Lung (tissue), 17 donors: ENCODE measurements at places on chromosomes 2 and 18. TPM values are rescaled to one million over a fixed set of nuclear protein-coding genes. Genes with fewer than 3 reads are reported as not detected.

GRCh38 chr2:85756822-85757435 is 3.1 kb downstream of the ATOH8 start:
- DNase-seq = no peak

DNA sequence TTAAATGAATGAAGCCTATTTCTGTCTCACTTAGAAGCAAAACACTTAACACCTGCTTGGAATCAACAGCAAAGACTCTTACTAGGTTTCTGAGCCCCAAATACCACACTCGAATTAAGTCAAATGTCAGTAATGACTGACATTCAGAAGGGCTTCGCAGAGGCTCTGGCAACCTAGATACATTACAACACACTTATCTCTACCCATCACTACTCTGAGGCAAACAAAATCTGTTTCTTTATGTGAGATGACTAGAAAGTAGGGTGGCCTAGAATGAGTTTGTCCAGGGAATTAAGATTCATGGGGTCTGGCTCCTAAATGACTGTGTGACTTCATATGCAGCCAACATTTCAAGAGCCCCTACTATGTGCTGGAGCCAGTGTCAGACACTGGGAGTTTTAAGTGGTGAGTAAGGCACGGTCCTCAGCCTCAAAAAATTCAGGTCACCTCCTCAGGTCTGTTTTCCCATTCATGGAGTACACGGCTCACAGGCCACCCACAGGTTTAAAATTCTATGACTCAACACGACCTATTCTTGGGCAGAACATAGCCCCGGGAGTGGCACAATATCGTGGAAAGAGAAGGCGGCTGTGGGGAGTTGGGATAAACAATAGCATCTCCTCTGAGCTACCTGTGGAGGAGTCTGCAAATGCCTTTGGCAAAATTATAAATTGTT is 150.3 kb upstream of the ZFP36L2 start:
- no peak for DNase-seq

DNA sequence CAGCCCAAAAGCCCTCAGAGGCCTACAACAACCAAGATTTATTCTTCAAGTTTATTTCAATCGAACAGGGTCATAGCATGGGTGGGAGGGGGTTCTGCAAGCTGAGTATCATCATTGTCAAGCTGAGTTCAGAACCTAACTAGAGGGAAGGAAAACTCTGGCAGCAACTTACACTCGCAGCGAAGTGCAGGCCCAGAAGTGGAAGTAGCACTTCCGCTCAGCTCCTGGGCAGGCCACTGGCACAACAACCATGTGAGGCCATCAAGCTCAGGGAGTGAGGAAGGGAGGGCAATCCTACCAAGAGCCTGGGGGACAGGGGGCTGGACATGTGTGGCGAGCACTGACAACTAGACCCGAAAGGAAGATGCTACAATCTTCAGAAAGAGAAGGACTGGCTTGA is 4.8 kb downstream of the UXS1 start:
- DNase-seq = no peak

- DNase-seq = no peak
Measured at GRCh38 chr2:225452677-225453076, 53.2 kb downstream of the NYAP2 start.

DNA sequence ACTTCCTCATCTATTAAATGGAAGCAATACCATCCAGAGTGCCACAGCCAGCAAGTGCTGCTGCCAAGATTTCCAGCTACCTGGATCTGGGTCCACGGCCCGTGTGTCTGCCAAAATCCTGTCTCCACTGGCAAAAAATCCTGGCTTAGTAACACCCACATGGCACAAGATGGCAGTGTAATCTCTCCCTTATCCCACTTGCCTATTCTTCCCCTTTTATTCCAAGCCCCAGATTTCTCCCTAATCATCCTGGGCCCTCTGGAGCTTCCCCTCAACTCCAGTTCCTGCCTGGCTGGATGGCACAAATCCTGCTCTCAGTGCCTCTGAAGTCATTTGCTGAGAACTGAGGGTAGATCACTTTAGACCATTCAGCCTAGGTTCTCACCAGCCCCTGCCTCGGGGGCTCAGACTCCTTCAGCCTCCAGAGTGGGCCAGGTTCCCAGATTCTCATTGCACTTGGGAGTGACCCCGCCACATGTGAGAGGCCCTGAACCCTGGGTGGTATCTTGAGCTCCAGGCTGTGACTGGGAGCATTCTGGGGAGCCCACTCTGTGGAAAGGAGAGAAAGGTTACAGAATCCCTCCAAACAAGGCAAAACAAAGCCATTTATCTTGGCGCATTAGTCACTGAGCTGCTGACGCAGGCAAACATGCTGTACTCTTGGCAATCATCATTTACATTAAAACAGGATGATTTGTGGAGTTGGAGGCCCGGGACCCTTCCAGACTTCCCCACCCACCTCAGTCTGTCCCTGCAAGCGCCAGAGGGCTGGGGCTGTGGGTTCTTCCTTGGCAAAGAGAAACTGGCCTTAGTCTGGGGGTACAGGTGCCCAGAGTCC is 325.8 kb downstream of the DYSF start:
- DNase-seq = peak; percentile 48

DNA sequence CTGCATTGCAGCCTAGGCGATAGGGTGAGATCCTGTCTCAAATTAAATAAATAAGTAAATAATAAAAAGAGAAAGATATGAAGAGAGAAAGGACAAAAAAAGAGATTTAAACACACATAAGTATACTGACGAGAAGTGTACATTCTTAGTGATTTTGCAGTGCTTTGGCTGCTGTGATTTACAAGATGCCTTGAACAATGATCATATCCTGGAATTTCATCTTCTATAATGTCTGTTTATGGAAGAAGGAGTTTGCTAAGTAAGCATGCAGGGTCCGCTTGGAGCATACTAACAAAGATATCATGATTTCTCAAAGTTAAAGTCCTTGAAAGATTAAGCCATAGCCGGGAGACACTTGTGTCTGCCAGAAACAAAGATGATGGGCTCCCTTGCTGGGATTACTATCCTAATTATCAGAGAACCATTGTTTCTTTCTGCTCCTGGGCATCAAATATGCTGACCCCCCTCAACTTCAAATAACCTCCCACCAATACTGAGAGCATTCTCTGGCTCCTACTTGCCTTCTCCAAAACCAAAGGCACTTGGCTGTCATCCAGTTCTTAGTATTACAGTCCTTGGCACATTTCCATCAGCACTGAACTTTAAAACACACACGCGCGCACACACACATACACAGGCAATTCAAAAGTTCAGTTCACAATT is 47.5 kb upstream of the STAM2 start:
- DNase-seq = peak; percentile 99

- no peak for DNase-seq
Measured at GRCh38 chr2:8477552-8478470, 204.0 kb upstream of the ID2 start.

GRCh38 chr2:151422917-151423439 is 13.3 kb downstream of the RIF1 start:
- DNase-seq = no peak

- DNase-seq = no peak
Measured at GRCh38 chr2:54088719-54089118, 26.7 kb upstream of the ACYP2 start.

DNA sequence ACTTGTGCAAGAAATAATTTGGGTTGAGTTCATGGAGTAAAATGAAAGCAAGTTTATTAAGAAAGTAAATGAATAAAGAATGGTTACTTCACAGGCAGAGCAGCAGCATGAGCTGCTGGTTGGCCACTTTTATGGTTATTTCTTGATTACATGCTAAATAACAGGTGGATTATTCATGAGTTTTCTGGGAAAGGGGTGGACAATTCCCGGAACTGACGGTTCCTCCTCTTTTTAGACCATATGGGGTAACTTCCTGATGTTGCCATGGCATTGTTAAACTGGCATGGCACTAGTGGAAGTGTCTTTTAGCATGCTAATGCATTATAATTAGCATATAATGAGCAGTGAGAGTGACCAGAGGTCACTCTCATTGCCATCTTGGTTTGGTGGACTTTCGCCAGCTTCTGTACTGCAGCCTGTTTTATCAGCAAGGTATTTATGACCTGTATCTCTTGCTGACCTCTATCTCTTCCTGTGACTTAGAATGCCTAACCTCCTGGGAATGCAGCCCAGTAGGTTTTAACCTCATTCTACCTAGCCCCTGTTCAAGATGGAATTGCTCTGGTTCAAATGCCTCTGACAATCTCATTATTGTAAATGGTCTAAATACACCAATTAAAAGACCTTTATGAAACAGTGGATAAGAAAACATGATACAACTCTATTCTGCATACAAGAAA is 114.1 kb upstream of the FIGN start:
- DNase-seq = no peak

GRCh38 chr2:139055202-139055601 is 275.0 kb upstream of the NXPH2 start:
- no peak for DNase-seq

DNA sequence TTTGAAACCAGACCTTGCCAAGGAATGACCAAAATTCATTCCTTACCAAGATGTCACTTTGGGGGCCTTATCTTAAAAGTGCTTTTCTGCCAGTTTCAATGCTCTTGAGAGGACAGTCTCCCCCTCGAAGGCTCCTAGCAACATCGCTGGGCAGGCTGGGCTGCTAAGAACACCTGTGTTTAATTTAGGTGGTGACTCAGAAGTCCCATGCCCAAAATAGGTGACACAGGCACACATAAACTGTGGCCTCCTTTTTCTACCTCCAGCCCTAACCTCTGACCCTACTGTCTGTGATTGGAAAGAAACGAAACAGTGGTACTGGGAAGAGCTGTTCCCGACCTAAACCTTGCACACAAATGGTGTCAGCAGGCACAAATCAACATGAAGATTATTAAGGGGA is 28.7 kb upstream of the ROCK2 start:
- DNase-seq = no peak

- DNase-seq = no peak
Measured at GRCh38 chr2:74957886-74958273, 563 bp upstream of the POLE4 start.

GRCh38 chr2:134592377-134592776 is 126.4 kb downstream of the TMEM163 start:
- DNase-seq = no peak

GRCh38 chr2:8168876-8169424 is 512.9 kb upstream of the ID2 start:
- no peak for DNase-seq

DNA sequence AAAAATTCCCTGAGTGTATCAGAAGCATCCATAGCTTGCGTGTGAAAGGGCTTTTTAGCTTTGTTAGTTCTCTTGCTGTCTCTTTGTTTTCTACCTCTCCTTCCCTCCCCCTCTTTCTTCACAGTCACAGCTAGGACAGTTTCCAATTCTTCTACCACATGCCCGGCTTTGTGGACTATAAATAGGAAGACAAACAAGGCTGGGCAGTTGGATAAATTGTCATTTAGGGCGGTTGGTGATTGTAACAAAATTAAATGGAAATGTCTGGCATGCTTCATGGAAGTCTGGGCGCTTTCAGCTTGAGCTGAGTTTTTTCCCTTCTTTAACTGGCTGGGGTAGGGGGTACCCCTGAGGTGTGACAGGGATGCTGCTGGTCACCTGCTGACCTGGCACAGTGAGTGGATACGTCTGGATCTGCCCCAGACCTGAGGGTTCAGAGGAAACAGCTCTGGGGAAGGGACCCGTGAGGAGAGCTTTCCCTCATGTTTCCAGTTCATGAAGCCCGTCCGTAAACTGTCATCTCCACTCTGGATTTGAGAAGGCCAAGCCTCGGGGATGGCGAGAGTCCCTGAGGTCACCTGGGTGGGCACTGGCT is 29.0 kb upstream of the GIGYF2 start:
- no peak for DNase-seq

DNA sequence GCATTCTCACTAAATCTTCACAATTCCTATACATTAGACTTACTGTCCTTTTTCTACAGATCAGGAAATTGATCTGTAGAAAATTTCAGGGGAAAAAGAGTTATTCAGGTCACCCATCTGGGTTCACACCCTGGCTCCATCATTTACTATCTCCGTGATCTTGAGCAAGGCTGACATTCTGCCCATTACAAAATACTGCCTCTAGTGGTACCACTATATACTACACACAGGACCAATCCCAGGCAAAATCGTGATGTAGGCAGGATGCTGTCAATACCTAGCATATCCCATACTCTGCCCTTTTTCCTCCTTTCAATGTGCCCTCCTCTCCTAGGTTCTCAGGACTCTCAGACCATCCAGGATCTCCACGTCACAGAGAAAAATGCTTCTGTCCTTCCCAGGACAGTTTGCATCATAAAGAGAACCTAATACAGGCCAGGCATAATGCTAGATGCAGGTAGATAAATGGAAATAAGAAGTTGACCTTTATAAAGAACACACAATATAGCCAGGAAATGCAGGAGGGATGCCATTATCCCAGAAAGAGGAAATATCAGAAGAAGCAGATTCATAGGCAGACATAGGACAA is 101.9 kb downstream of the CDH20 start:
- DNase-seq = no peak

DNA sequence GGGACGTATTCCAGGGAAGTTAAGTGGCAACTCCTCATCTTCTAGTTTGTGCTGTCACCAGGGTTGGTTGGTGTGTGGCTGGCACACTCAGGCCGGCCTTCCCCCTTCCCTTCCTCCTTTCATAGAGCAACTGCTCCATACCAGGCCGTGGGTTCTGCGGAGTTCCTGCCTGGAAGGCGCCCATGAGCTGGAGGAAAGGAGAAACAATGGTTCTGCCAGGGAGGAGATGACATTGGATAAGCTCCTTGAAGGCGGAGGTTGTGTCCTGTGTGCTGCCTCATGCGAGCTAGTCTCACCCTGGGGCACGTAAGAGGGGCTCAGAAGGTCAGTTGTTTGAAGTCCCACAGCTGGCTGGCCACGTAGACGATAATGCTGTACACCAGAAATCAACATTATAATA is 19.2 kb downstream of the ASAP2 start:
- no peak for DNase-seq

- DNase-seq = no peak
Measured at GRCh38 chr2:219062081-219062480, 1.4 kb upstream of the IHH start.

DNA sequence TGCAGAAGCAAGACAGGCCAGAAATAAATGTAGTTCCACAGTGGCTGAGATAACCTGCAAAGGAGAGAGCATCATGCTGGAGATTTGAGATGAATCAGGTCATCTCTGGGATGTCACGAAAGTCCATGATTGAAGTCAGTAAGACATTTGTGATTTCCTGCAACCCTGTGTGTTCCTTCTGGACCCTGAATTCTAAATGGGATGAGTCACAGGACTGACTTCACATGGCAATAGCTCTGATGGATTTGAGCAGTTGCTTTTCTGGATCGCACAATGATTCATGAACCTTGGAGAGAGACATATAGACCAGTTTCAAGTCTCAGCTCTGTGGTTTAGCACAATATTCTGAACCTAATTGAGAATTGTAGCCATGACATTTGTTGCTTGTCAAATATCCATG is 102.9 kb downstream of the TSN start:
- no peak for DNase-seq

Gene POTEJ
- total RNA-seq = 1.8 TPM

Gene SKA1
- 0.49 TPM for total RNA-seq

Gene TEX44
- total RNA-seq = not detected

Gene TBC1D8
- total RNA-seq = 35.4 TPM

Gene DSEL
- total RNA-seq = 13.0 TPM

Gene HOXD3
- 1.1 TPM for total RNA-seq

Gene CIDEA
- total RNA-seq = not detected

Gene AGAP1
- total RNA-seq = 39.4 TPM

Gene THSD7B
- 0.25 TPM for total RNA-seq

Gene SIX3
- total RNA-seq = 0.06 TPM
